ENCODE measurements at places on chromosomes 12 and 14.

DNA sequence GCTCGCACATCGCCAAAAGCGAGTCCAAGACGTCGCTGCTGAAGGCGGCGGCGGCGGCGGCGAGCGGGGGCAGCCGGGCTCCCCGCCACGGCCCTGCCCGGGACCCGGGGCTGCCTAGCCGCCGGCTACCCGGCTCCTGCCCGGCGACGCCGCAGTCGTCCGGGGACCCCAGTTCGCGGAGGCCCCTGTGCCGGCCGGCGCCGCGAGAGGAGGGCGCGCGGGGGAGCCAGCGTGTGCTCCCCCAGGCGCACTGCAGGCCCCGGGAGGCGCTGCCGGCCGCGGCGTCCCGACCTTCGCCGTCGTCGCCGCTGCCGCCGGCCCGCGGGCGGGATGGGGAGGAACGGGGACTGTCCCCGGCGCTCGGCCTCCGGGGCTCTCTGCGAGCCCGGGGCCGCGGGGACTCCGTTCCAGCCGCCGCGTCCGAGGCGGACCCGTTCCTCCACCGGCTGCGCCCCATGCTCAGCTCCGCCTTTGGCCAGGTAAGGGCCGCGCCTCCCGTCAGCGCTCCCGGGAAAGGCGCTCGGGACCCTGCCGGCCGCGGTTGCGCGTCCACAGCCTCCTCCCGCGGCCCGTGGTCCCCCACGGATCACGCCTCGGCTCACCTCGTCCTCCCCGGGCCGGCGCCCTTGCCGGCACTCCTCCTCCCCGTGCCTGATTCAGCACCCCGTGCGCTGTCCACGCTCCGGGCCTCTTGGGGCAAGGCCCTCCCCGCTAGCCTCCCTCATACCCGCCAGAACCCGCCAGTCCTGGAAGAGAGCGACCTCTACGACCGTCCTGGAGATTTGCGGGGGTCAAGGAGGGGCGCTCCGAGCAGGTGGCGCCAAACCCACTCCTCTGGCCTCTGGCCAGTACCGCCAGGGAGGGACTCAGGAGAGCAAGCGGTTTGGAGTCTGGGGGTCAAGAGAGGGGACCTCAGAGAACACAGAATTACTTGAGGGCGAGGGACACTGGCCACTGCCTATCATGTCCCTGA is 721 bp downstream of the CABP1 start:
- peak; percentile 32 for DNase-seq
- H3K27me3 ChIP-seq: peaks cover 75% of the 10 kb centered on the region
- no peak overlapping the region for H3K27ac ChIP-seq
- H3K4me3 ChIP-seq: peak overlapping the region; percentile 37
- H3K4me1 ChIP-seq: peaks cover 12% of the 10 kb centered on the region

- peak within 1 kb of the TSS; percentile 41 for H3K4me3 ChIP-seq
- DNase-seq: peak; percentile 60
- H3K27me3 ChIP-seq: no peaks in the 10 kb centered on the region
- no peaks in the 10 kb centered on the region for H3K36me3 ChIP-seq
- no peak within 1 kb of the TSS for H3K27ac ChIP-seq
- peaks cover 10% of the 10 kb centered on the region for H3K4me1 ChIP-seq
These were observed at the start of gene C1S for GRCh38 chr12:7060353-7060954. C1S (plus strand) TSS chr12:7060718; CDS start chr12:7061913, 1,195 bp downstream.

DNA sequence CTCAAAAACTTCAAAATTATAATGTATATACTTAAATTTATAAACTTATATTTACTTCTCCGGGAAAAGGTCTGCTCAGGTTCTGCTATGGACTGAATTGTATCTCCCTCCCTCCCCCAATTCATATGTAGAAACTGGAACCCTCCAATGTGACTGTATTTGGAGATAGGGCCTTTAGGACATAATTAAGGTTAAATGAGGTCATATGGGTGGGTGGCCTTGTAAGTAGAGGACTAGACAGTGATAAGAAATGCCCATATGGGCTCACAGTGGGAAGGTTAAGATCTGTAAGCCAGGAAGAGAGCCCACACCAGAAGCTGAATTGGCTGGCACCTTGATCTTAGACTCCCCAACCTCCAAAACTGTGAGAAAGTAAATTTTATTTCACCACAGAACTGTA is 84.5 kb downstream of the TAOK3 start:
- peaks cover 10% of the 10 kb centered on the region for H3K4me1 ChIP-seq
- H3K36me3 ChIP-seq: no peaks in the 10 kb centered on the region
- no peaks in the 10 kb centered on the region for H3K27me3 ChIP-seq
- no peak overlapping the region for H3K4me3 ChIP-seq
- no peak for DNase-seq
- H3K27ac ChIP-seq: no peak overlapping the region

GRCh38 chr14:20365928-20366327 is 22.5 kb downstream of the PARP2 start:
- no peak overlapping the region for H3K27ac ChIP-seq
- DNase-seq: no peak
- no peaks in the 10 kb centered on the region for H3K4me1 ChIP-seq
- H3K4me3 ChIP-seq: no peak overlapping the region

DNA sequence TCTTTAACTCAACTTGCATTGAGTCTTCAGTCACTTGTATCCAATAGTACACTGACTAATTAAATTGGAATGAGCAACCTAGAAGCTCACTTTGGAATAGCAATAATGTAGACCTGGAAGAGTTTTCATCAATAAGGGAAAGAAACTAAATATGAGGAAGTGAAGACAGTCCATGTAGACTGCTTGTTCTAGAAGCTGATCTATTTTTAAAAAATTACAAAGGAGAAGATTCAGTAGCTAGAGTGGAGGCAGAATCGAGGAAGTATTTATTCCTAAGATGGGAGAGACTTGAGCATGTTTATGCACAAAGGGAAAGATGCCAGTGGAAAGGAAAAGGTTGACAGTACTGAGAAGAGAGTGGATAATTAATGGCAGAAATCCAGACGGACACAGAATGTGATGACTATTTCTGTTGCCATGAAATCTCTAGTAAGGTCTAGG is 156.3 kb upstream of the PDE3A start:
- DNase-seq: no peak
- H3K36me3 ChIP-seq: no peaks in the 10 kb centered on the region
- H3K4me1 ChIP-seq: peaks cover 5% of the 10 kb centered on the region
- no peaks in the 10 kb centered on the region for H3K27me3 ChIP-seq
- peak overlapping the region; percentile 4 for H3K4me3 ChIP-seq
- H3K27ac ChIP-seq: peak overlapping the region; percentile 77

DNA sequence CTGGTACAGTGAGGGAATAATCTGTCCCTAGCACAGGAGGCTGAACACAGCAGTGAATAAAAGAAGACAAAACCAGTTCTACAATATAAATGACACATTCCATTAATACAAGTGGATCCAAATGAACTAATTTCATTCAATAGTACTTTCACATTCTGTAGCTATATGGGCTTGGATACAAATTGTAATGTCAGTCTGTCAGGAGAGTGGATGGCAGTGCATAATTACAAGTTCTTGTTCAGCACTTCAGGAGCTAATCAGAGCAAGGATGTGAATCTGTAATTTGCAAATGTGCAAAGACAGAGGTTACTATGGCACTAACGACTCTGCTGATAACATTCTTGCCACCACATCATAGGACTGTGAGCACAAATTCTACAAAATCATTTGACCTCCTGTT is 697.9 kb downstream of the DIO2 start:
- H3K4me1 ChIP-seq: no peaks in the 10 kb centered on the region
- no peaks in the 10 kb centered on the region for H3K36me3 ChIP-seq
- no peaks in the 10 kb centered on the region for H3K27me3 ChIP-seq
- DNase-seq: no peak

- H3K36me3 ChIP-seq: no peaks in the 10 kb centered on the region
- no peak overlapping the region for H3K4me3 ChIP-seq
- DNase-seq: no peak
- no peaks in the 10 kb centered on the region for H3K27me3 ChIP-seq
- no peak overlapping the region for H3K27ac ChIP-seq
These were observed 50.9 kb downstream of the BTG1 start for GRCh38 chr12:92094751-92095161.

GRCh38 chr12:27344246-27344645 is 11.6 kb downstream of the BMAL2 start:
- no peaks in the 10 kb centered on the region for H3K4me1 ChIP-seq
- H3K36me3 ChIP-seq: no peaks in the 10 kb centered on the region
- no peak overlapping the region for H3K4me3 ChIP-seq
- H3K27me3 ChIP-seq: no peaks in the 10 kb centered on the region
- no peak overlapping the region for H3K27ac ChIP-seq

DNA sequence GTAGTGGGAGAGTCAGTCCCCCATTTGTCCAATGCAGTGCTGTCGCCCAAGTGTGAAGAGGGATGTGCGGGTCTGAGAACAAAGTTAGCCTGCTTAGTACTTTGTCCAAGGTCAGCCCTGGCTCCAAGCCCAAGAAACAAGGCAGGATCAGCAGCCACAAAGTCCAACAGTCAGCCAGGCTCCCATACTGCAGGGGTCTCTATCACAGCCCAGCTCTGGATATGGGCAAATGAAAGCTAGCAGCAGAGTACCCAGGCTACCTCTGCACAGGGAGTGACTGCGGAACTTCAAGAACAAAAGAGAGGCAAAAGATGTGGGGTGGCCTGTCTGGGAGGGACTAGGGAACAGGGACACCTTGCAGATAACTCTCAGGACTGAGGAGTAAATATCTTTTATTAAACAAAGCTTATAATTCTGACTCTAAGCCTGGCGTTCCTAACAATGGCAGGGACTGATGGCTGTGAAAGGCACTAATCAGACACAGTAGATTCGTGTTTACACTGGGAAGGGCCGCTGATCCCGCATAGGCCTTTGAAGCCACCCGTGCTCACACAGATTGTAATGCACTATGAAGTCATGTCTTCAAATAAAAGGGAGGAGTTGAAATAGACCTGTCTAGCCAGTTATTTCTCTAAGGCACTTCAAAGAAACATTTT is 91.0 kb upstream of the EEA1 start:
- no peaks in the 10 kb centered on the region for H3K4me1 ChIP-seq
- H3K4me3 ChIP-seq: no peak overlapping the region
- H3K27me3 ChIP-seq: no peaks in the 10 kb centered on the region
- H3K27ac ChIP-seq: no peak overlapping the region
- H3K36me3 ChIP-seq: no peaks in the 10 kb centered on the region

DNA sequence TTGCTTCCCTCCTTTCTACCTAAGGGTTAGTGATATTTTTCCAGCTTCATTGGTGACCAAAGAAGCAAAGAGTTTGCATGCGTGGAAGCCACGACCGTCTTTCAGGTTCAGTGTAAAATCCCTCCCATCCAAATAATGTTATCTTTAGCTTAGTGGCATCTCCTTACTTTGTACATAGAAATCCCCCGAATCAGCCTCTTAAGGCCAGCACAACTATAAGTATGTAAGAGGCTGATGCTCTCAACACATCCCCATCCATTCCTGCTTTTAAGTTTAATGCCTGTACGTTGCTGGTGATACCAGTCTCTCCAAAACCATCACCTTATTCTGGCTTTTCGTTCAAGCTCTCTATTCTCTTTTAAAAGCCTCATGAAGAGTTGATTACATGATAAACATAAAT is 14.6 kb downstream of the CDKN1B start:
- H3K4me3 ChIP-seq: no peak overlapping the region
- H3K27ac ChIP-seq: no peak overlapping the region
- no peak for DNase-seq
- no peaks in the 10 kb centered on the region for H3K27me3 ChIP-seq

DNA sequence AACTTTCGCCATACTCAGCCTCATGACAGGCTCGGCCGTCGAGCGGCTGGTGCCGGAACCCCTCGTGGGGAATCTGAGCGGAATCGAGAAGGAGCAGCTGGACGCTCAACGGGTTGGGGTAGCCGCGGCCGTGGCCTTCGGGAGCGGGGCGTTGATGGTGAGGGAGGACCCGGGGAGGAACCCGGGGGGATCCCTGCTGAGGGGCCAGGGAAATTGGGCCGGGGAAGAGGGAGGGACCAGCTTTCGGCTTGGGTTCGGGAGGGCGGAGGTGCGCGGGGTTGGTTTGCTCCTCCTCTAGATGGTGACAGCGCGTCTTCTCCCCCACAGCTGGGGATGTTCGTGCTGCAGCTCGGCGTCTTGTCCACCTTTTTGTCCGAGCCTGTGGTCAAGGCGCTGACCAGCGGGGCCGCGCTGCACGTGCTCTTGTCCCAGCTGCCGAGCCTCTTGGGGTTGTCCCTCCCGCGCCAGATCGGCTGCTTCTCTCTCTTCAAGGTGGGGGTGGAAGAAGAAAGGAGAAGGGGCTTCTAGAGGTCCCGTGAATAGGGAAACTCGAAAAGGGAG is 9.8 kb downstream of the ARHGEF25 start:
- H3K4me3 ChIP-seq: peak overlapping the region; percentile 56
- H3K27ac ChIP-seq: no peak overlapping the region
- DNase-seq: peak; percentile 38
- peaks cover 60% of the 10 kb centered on the region for H3K27me3 ChIP-seq
- H3K4me1 ChIP-seq: peaks cover 30% of the 10 kb centered on the region
- no peaks in the 10 kb centered on the region for H3K36me3 ChIP-seq

- peaks cover 8% of the 10 kb centered on the region for H3K4me1 ChIP-seq
- H3K27ac ChIP-seq: no peak overlapping the region
- no peaks in the 10 kb centered on the region for H3K36me3 ChIP-seq
- H3K4me3 ChIP-seq: no peak overlapping the region
- DNase-seq: no peak
These were observed 289.5 kb upstream of the E2F7 start for GRCh38 chr12:77354766-77355362.

DNA sequence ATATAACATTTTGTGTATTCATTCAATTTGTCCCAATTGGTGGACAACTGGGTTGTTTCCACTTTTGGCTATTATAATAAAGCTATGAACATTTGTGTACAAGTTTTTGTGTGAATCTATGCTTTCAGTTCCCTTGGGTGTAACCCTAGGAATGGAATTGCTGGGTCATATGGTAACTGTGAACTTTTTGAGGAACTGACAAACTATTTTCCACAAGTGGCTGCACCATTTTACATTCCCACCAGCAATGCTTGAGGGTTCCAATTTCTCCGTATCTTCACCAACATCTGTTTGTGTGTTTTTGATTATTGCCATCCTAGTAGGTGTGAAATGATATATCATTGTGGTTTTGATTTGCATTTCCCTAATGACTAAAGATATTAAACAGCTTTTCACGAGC is 13.0 kb downstream of the LPCAT3 start:
- no peaks in the 10 kb centered on the region for H3K36me3 ChIP-seq
- no peak overlapping the region for H3K4me3 ChIP-seq
- H3K27ac ChIP-seq: no peak overlapping the region
- peaks cover 5% of the 10 kb centered on the region for H3K4me1 ChIP-seq
- DNase-seq: no peak

- DNase-seq: no peak
- H3K4me1 ChIP-seq: no peaks in the 10 kb centered on the region
- no peaks in the 10 kb centered on the region for H3K27me3 ChIP-seq
- H3K27ac ChIP-seq: no peak overlapping the region
These were observed 171.6 kb downstream of the PPM1H start for GRCh38 chr12:62763312-62763711.

DNA sequence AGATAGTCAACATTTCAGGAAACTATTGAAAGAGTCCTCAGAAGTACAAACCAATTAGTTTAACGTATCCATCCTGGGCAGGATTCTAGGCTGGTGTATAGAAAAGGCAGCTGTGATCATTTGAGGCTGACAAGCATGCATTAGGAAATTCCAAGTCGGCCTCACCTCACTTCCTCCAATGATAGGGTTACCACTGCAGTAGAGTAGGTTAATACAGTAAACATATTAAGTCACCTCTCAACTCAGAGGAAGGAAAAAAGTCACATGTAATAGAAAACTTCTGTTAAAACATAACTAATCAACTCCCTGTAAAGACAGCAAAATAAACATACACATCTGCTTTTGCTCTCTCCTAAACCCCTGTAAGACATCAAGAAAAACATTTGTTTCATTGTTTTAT is 33.5 kb downstream of the MED13L start:
- no peaks in the 10 kb centered on the region for H3K27me3 ChIP-seq
- H3K27ac ChIP-seq: no peak overlapping the region
- peaks cover 89% of the 10 kb centered on the region for H3K4me1 ChIP-seq
- H3K4me3 ChIP-seq: no peak overlapping the region
- H3K36me3 ChIP-seq: no peaks in the 10 kb centered on the region

- H3K27me3 ChIP-seq: no peaks in the 10 kb centered on the region
- H3K4me1 ChIP-seq: peaks cover 9% of the 10 kb centered on the region
- no peak overlapping the region for H3K4me3 ChIP-seq
- no peak for DNase-seq
- H3K36me3 ChIP-seq: no peaks in the 10 kb centered on the region
These were observed 173.7 kb upstream of the EGLN3 start for GRCh38 chr14:34124585-34124984.
